ENCODE measurements at places on chromosomes 4 and X.
A peak's percentile ranks its signal among the peaks of the same experiment; 100 is the strongest.

DNA sequence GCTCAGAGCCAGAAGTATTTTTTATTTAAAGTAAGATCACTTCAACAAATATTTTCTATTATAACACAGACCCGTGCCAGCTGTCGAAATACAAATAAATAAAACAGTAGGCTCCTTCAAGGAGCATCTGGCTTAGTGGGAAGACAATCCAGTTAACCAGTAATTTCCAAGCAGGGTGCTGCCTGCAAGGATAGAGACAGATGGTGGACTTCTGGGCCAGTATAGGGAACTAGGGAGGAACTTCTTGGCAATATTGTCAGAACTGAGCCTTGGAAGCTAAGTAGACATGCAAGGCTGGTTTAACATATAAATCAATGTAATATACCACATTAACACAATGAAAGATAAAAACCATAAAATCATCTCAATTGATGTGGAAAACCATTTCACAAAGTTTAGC lies 17.0 kb upstream of the MTMR1 start:
- no peak for DNase-seq

DNA sequence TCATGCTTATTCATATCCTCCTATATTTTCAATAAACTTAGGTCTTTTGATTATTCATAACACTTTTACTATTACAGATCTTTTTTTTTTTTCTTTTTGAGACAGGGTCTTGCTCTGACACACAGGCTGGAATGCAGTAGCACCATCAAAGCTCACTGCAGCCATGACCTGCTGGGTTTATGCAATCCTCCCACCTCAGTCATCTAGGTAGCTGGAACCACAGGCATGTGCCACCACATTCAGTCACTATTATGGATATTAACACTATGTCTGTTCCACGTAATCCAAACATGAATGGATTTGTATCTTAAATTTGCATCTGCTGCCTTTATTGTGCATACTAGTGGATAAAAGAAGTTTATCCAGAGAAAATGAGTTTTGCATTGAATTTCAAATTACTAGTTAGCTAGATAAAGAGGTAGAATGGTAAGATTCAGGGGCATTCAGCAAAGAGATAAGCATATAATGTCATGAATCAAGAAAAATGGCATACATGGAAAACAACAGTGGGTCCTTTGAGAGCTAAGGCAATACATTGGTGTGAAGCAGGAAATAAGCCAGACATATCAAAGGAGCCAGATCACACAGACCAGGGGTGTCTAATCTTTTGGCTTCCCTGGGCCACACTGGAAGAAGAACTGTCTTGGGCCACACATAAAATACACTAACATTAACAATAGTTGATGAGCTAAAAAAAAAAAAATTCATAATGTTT lies 13.9 kb downstream of the ANAPC10 start:
- DNase-seq = peak; percentile 29

- no peak for DNase-seq
These were observed 222.1 kb downstream of the TACR3 start for GRCh38 chr4:103497692-103498091.

DNA sequence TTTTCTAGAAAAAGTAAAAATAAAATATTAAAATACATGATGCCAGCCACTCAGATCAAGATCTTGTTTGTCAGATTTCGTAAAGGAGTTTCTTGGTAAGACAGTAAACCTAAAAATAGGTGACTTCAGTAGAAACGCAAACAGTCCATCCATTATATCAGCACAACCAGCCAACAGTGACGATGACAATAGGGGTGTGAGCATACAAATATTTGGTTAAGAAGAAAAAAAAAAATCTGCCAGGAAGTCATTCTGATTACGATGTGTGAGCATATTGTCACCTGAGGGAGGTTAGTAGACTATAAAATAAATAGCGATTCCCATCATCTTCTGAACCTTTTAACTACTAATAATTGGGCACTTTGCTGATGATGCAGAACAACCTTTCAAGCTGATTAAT lies 37.6 kb downstream of the SLC7A11 start:
- DNase-seq = no peak

GRCh38 chr4:120871173-120871572 lies 51.4 kb downstream of the PRDM5 start:
- no peak for DNase-seq

DNA sequence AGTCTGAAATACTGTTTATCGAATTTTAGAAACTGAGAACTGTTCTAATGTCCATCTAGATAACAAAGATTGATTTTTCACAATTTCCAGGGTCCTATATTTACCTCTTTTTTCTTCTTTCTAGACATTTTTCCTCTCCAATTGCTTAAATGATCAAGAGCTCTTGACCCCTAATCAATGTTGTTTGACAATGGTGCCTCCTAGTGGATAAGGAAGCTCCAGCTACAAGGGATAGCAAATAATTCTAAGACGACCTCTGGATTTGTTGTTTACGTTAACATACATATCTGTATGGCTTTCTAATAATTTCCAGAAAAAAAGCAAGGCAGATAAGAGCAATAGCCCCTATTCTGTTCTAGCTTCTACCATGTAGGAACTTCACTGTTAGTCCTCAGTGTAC lies 35.8 kb downstream of the GPR82 start:
- no peak for DNase-seq

GRCh38 chr4:41715155-41715554 lies 33.4 kb downstream of the PHOX2B start:
- DNase-seq = no peak

GRCh38 chrX:1321674-1322073 lies 14.9 kb upstream of the IL3RA start:
- no peak for DNase-seq

GRCh38 chrX:130831347-130831722 lies 71.7 kb downstream of the ENOX2 start:
- no peak for DNase-seq

DNA sequence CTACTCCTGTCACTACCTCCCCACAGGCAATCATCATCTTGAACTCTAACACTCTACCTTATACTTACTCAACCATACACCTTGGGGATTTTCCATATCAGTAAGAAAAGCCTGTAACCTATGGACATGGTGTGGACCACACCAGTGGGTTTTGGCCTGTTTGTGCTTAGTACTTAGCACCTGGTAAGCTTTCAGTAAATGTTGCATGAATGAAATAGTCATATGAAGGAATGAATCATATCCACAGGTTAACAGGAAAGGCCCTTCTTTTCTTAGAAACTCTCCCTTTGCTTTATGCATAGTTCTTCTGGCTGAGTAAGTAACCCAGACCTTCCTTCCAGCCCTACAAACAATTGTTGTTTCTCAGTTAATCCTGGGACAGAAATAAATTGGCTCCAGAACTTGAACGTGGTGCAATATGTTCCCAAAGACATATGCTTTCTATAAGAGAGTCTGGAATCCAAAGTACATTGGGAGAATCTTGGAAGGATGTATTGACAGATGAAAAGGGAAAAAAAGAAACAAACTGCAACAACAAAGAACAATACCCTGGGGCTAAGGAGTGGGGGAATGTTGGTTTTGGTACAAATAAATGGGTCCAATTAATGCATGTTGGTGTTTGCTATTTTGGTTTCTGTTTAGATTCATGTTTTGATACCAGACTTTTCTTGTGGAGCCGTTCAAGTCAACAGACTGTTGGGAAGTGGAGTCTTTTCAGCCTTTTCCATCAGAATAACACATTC lies 27.8 kb downstream of the RASL11B start:
- no peak for DNase-seq

GRCh38 chrX:150421816-150422215 lies 58.7 kb downstream of the MAMLD1 start:
- no peak for DNase-seq

DNA sequence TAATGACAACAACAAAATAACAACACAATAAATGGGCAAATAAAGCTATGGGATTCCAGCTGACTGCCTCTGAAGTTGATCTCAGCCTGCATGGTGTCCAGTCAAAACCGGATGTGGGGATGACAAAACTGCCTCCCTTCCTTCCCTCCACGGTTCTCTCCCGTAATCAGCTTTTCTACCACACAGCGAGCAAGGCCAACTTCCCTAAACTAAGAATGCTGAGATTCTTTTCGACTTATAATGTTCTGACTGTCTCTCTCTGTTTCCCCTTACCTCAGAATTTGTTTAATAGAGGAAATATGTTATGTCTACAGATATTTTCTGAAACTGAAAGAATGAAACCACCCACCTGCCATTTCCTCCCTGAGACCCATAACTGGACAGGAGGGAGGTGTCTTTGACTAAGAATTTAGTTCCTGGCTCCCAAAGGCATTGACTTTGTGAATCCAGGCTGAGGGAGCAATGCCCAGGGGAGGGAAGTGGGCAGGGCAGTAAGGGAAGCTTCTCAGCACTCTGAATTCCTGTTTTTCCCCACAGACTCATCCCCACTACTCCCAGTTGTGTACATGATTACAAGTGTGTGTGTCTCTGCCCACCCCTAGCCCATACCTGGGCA lies 1.0 kb upstream of the TLR1 start:
- peak; percentile 36 for DNase-seq

DNA sequence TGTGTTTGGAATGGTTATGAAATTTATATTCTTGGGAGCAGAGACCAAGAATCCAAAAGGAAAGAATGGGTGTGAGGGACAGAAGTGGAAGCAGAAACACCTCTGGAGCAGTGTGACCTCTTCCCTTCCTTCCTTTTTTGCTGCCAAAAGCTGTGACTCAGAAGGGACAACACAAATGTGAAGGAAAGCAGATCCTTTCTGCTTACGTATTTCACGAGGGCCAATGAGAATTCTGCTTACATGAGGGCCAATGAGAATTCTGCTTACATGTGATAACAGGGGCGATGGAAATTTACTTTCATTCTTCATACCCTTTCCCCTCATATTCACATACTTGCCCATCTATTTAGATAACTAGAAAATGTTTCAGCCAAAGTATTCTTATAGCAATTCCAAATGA lies 404.6 kb downstream of the PRDM5 start:
- DNase-seq = peak; percentile 91

DNA sequence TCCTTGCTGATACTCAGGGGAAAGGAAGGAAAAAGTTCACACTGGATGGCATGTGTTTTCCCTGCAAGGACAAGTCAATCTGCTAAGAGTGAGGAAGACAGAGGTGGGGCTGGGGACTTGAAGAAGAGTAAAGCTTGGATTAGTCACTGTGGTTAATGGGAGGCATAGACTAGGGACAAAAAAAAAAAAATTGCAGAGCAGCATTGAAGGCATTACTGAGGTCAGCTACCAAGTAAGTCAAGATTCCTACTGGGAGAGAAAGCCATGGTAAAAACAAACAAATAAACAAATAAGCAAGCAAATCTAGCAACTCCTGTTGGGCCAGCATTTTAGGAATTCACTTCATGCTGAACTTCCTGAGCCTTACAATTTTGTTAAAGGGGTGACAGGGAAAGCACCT lies 58.2 kb upstream of the GPC4 start:
- DNase-seq = peak; percentile 24

DNA sequence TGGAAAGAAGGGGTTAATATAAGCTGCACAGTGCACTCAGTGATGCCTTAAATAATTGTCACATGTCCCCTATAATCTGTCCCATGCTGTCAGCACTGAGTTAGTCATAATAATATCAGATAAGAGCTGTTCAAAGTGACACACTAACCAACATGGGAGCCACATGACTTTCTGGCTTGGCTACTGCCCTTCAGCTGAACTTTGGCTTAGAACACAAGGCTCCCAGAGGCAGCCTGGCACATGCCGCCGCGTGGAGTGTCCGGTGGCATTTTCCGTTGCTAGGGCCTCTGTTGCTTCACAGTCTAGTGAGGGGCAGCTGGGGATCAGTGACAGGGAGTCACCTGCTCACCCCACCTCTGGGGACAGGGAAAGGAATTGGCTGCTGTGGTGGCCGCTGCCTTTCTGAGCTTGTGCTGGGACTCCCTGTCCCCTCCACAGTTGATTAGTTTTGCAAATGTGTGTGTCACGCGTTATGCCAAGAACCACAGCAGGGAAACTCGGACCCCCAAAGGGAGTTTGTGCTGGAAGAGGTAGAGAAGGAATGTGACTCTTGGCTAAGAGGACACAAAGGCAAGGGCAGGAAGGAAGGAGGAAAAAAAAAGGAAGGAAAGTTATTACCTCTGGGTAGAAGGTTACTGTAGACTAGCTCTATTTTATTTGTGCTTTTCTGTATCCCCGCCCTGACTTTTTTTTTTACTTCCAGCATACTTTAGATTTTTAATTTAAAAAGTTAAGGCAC lies 41.1 kb upstream of the PPARGC1A start:
- no peak for DNase-seq

GRCh38 chr4:36747277-36748129 lies 466.1 kb downstream of the DTHD1 start:
- DNase-seq = no peak

GRCh38 chr4:184096561-184097240 lies 121.0 kb downstream of the ENPP6 start:
- DNase-seq = no peak

- peak; percentile 19 for DNase-seq
These were observed 347 bp downstream of the AMTN start for GRCh38 chr4:70518716-70519115.

GRCh38 chrX:136162827-136163570 lies 15.7 kb downstream of the FHL1 start:
- DNase-seq = peak; percentile 59

GRCh38 chrX:130575831-130576389 lies 174.1 kb downstream of the RBMX2 start:
- DNase-seq = no peak

DNA sequence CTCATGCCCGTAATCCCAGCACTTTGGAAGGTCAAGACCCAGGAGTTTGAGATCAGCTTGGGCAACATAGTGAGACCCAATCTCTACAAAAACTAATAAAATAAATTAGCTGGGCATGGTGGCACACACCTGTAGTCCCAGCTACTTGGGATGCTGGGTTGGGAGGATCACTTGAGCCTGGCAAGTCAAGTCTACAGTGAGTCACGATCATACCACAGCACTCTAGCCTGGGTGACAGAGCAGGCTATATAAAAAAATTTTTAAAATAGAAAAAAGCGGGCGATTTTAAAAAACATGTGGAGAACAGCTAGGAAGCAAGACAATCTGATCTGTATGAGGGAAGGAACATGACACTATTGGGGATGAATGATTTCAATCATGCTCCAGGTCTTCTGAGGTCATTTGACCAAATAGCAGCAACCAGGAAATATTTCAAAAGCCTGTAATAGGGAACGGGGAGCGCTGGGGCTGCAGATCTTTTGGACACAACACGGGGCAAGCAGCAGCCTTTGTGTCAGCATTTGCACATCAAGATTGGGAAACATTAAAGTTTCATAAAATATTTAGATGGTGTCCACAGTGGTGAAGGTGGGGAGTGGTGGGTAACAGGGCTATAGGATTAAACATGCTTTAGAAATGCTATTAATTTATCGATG lies 48.3 kb upstream of the GUCY1A1 start:
- DNase-seq = no peak

DNA sequence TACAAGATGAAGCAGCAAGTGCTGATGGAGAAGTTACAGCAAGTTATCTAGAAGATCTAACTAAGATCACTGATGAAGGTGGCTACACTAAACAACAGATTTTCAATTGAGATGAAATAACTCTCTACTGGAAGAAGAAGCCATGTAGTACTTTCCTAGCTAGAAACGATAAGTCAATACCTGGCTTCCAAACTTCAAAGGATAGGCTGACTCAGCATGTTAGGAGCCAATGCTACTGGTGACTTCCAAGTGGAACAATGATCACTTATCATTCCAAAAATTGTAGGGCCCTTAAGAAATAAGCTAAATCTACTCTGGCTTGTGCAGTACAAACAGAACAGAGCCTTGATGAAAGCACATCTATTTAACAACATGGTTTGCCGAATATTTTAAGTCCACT lies 55.0 kb downstream of the FBXW7 start:
- DNase-seq = no peak
